ENCODE measurements at places on chromosomes 11 and 22. TPM values are rescaled to one million over a fixed set of nuclear protein-coding genes. Genes with fewer than 3 reads are reported as not detected.

- DNase-seq = no peak
Observed at GRCh38 chr22:29798801-29799200, 31.6 kb downstream of the UQCR10 start.

NXPE2 gene
- not detected for total RNA-seq

RAB1B gene
- 148 TPM for total RNA-seq

PKP3 gene
- total RNA-seq = 157 TPM

CCDC81 gene
- total RNA-seq = 0.69 TPM

PDE2A gene
- 7.6 TPM for total RNA-seq

- no peak for DNase-seq
Observed at GRCh38 chr11:720642-721246, 14.7 kb downstream of the EPS8L2 start.

PEX16 gene
- total RNA-seq = 33.2 TPM

GRCh38 chr11:73318501-73319011 lies 10.5 kb downstream of the ARHGEF17 start:
- DNase-seq = no peak

GRCh38 chr11:28090052-28090749 lies 17.8 kb downstream of the KIF18A start:
- no peak for DNase-seq

DNA sequence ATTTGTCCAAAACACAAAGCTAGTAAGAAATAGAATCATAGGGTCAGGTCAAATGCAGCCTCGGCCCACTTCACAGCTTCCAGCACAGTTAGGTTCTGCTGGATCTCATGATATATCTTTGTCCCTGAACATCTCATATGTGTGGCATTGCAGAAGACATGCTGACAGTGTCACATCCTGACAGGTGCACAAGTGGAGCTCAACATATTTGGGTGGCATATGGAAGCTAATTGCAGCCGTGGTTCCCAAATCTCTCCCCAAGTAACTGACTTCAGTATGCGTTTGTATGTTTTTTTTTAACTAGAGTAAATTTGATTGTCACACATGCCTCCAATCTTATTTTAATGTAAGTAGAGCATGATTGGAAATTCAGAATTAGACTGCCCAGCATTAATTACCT lies 33.4 kb downstream of the NAV2 start:
- DNase-seq = no peak

GRCh38 chr11:69644071-69644961 lies 3.4 kb downstream of the CCND1 start:
- DNase-seq = no peak

GRCh38 chr11:22634897-22635629 lies 9.4 kb upstream of the FANCF start:
- DNase-seq = no peak

DRD2 gene
- total RNA-seq = not detected

OR52N2 gene
- total RNA-seq = not detected

DNA sequence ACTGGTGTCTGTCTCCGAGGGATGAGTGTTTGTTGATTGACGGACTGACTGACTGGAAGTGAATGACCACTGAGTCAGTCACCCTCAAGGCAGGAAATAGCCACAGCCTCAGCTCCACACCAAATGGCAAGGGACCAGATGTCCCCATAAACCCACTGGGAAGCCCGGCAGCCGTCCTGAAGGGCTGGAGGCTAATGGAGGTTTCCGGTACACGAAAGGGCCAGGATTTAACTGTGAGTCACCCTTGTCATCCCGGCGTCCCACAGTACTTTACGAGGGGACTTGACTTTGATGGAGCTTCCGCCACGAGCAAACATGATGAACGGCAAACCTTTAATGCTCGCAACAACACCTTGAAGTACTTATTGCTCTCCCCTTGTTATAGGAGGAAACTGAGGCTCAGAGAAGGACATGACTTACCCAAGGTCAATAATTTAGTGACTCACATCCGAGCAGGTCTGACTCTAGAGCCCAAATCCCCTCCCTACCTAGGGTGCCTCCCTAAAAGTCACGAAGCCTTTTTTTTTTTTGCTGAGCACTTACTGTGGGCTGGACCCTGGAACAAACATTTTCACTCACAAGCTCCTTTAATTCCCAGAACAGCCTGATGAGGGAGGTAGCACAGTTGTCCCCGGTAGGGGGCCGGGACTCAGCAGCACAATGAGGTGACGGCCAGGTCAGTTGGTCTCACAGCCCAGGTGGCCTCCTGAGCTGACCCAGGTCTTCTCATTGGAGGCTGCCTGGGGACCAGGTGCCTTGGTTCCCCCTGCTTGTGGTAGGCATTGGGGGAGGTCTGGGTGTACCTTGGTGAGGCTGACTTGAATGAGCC lies 25.2 kb upstream of the GCAT start:
- DNase-seq = peak; percentile 97

LSP1 gene
- 1.3 TPM for total RNA-seq

DNA sequence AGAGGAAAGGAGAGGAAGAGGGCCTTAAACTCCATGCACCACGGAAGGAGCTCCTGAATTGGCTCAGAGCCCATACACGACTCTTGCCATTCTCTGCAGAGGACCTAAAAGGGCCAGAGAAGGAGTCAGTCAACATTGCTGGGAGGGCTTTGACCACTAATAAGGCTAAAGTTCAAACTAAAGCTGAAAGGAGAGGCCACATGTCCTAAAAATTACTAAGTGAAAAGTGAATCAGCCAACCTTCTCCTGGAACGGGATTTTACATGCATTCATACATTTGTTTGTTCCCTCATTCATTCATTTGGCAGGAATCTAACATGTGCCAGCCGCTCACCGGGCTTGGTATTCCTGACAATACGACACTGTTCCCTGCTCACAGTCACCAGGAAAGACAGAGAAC lies 10.5 kb downstream of the CLMP start:
- no peak for DNase-seq

DNA sequence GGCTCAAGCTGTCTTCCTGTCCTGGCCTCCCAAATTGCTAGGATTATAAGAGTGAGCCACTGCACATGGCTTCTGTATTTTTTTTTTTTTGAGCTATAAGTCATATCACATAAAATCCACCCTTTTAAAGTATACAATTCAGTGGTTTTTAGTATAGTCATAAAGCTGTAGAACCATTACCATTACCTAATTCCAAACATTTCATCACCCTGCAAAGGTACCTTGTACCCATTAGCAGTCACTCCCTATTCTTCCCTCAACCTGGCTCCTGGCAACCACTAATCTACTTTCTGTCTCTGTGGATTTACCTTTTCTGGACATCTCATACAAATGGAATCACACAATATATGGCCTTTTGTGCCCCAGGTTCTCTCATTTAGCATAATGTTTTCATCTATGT lies 84.5 kb downstream of the MTMR3 start:
- DNase-seq = no peak

DNA sequence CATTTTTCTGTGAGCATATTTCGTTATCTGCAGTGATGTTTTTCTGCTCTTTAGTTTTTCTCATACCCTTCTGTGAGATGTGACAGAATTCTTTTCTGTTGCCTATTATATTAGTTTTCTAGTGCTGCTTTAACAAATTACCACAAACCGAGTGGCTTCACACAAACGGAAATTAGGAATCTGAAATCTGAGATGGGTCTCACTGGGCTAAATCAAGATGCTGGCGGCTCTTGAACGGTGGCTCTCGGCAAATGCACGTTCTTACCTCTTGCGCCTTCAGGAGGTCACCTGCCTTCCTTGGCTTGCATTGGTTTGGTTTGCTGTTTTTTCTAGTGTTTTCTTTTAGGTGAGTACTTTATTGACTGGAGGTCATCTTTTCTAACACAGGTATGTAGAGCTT lies 13.0 kb downstream of the ZBED4 start:
- no peak for DNase-seq

OR52H1 gene
- total RNA-seq = not detected

DNA sequence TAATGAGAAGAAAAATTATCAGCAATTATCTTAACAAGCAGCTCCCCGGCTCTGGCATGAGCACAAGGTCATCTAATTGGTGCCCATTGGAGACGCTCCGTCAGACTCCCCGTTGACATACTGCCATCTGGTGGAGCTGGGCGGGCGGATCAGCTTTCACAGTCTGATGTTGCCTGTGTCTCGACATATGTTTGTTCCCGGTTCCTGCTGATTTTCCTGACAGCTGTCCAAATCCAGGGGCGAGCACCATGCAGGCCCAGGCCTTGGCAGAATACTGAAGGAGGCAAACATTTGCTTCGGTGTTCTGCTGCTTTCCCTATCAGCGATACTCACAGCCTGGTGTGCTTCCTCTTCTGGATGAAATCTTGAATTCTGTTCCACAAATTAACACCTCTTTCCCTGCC lies 43.8 kb upstream of the BARX2 start:
- peak; percentile 79 for DNase-seq
